ENCODE measurements at places on chromosomes 1 and 21. TPM values are rescaled to one million over a fixed set of nuclear protein-coding genes. Genes with fewer than 3 reads are reported as not detected.

GRCh38 chr1:163745204-163745603 is 423.4 kb downstream of the NUF2 start:
- no peak for DNase-seq

DNA sequence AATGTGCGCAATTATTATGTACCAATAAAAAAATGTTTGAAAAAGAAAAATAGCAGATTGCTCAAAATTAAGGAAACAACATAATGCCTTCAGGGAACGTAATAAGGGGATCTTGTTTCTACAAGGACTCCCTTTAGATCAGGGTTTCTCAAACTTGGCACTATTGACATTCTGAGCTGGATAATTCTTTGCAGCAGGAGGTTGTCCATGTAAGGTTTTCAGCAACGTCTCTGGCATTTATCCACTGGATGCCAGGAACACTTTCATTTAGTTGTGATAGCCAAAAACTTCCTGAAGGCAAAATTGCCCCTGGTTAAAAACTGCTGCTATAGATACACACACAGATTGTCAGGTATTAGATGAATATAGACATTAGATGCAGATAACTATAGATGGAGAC is 666.7 kb upstream of the ADAMTS5 start:
- DNase-seq = no peak

DNA sequence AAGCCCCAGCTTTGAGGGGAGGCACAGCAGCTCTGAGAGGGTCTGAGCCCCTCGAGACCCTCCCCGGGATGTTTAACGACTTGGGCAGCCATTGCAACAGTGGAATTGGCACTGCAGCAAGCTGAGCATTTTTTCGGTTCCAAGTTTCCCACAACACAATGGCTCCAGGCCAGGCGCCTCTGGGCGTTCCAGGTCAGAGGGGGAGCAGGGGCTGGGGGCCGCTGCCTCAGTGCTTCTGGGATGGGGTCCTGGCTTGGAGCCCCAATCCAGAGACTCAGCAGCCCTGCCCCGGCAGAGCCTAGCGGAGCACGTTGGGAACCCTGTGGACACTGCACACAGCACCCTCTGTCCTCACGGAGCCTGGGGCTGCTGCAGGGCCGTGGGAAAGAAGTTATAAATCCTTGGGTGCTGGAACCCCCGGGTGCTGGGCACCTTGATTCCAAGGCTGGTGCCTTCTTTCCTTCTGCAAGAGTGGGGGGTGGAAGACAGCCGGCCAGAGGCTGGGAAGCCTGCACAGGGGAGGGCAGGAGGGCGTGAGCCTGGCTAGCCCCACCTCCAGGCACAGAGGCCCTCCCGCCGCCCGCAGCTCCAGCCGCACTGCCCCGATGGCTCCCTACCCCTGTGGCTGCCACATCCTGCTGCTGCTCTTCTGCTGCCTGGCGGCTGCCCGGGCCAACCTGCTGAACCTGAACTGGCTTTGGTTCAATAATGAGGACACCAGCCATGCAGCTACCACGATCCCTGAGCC is 50.1 kb downstream of the COL18A1 start:
- DNase-seq = no peak

DNA sequence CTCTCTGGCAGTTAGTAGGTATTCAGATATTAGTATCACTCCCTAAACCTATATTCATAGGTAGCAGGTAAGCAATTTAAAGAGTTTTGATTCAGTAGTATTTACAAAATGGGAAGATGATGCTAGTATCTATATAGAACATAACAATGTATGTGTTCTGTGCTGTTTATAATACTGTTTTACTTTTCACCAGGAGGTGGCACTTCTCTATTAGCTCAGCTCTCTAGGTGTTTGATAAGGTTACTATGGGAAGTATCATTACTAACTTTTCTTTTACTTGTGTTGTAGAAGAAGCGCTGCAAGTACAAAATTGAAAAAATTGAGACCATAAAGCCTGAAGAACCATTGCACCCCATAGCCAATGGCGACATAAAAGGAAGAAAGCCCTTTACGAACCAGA is 49.4 kb upstream of the FASLG start:
- no peak for DNase-seq

- no peak for DNase-seq
Measured at GRCh38 chr1:52567943-52568342, 15.1 kb upstream of the TUT4 start.

DNA sequence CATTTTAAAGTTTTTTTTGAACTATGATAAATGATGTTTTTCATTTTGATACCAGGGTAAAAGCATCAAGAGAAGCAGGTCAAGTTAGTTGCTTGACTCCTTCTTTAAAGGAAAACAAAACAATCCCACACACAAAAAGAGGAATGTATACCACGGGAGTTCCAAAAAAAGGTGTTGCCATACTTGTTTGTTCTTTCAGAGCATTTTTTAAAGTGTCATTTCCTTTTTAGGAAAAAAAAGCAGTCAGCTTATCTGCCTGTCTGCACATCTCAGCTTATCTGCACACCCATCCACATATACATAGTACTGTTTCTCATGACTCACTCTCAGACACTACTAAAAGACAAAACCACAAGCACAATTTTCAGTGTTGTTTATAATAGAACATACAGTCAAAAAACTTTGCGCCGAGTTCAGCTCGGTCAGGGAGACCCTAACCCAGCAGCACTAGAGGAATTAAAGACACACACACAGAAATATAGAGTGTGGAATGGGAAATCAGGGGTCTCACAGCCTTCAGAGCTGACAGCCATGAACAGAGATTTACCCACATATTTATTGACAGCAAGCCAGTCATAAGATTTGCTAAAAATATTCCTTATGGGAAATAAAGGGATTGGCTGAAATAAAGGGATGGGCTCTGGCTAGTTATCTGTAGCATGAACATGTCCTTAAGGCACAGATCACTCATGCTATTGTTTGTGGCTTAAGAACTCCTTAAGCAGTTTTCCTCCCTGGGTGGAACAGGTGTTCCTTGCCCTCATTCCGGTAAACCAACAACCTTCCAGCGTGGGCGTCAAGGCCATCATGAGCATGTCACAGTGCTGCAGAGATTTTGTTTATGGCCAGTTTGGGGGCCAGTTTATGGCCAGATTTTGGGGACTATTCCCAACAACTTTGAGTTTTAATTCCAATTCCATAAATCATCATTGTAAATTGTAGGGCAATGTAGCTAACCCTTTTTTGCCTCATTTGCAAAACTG is 11.4 kb upstream of the MNDA start:
- no peak for DNase-seq

GRCh38 chr1:43337588-43337987 is at the start of gene MPL:
MPL (plus strand) TSS chr1:43337818; CDS start chr1:43337849, 31 bp downstream.
- DNase-seq = no peak

- no peak for DNase-seq
Measured at GRCh38 chr1:205382561-205382960, 25.8 kb upstream of the KLHDC8A start.

- DNase-seq = no peak
Measured at GRCh38 chr1:204705888-204706837, 20.6 kb upstream of the LRRN2 start.

DNA sequence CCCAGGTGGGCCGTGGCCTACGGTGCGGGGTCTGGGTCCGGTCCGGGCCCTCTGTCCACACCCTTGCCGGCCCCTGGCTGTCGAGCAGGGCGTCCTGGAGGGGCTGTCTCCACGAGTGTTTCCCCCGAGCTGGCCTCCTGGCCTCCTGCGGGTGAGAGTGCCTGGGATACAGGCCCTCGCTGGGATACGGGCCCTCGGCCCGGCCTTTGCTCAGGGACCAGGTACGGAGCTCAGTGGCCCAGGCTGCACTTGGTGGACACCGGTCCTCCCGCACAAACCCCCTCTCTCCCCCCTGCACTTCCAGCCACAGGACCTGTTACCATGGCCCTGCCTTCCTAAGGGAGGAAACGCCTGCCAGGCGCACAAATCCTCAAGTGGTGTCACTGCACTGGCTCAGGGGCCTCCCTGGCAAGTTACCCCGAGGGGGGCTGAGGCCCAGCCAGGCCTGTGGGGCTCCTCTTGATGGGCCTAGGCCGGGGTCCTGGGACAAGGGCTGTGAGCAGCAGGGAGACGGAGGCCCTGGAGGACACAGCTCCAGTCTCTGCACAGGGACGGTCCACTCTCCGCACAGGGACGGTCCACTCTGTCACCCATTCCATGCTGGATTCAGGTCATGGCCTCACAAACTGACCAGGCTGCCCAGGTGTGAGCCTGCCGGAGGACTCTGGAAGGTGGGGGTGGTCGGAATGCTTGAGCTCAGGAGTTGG is 18.2 kb upstream of the RNF223 start:
- DNase-seq = no peak

- DNase-seq = no peak
Measured at GRCh38 chr21:44925378-44925755, 4.7 kb upstream of the ITGB2 start.

- DNase-seq = peak; percentile 4
Measured at GRCh38 chr1:223717695-223718363, 5.5 kb downstream of the CAPN2 start.

DNA sequence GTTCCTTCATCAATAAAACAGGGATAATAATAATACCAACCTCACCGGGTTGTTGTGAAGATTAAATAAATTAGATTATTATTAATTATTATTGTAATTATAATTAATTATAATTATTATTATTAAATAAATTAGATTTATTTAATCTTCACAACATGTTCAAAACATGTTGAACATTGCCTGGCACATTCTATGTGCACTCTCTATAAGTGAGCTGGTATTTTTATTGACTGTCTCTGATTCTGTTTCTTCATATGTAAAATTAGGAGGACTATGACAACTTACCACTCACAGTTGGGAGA is 834 bp upstream of the C8B start:
- DNase-seq = no peak

- no peak for DNase-seq
Measured at GRCh38 chr1:168842306-168842705, 113.3 kb upstream of the DPT start.

DNA sequence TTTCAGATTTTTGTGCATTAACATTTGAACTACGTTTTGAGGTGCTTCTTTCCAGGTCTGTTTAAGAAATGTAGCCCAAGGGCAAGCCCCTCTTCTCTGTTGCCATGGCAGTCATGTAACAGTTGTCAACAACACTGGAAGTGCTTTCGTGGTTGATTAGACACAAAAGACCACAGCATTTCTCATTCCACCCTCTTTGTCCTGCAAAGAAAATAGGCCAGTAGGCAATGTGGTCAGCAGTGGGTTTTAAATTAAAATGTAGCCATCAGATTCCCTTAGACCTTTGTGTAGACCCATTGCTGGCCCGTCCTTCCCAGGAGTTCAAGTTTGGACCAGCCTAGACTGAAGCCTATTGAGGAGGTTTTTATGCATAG is 35.4 kb downstream of the VANGL1 start:
- DNase-seq = no peak

- peak; percentile 16 for DNase-seq
Measured at GRCh38 chr1:232110281-232111090, 483.9 kb downstream of the DISC1 start.

- DNase-seq = no peak
Measured at GRCh38 chr1:182875889-182876288, 36.7 kb downstream of the DHX9 start.

GRCh38 chr1:26072305-26072704 is 4.9 kb upstream of the TRIM63 start:
- DNase-seq = no peak

DNA sequence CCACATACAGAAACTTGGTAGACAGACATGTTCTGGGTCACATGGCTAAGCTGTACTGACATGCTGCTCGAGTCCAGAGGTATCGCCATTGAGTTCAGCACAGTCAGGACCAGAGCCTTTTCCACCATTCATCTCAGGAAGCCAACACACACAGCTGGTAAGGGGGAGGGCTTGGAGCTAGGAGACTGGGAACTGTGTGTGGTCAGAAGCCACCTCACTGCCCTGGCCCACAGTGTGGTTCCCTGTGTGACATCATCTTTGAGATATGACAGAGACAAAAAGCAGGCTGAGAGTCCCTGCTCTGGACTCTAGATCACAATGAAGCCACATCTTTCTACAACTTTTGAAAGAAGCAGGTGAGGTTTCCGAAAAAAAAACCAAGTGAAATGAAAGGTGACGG is 107.2 kb downstream of the SIM2 start:
- no peak for DNase-seq

DNA sequence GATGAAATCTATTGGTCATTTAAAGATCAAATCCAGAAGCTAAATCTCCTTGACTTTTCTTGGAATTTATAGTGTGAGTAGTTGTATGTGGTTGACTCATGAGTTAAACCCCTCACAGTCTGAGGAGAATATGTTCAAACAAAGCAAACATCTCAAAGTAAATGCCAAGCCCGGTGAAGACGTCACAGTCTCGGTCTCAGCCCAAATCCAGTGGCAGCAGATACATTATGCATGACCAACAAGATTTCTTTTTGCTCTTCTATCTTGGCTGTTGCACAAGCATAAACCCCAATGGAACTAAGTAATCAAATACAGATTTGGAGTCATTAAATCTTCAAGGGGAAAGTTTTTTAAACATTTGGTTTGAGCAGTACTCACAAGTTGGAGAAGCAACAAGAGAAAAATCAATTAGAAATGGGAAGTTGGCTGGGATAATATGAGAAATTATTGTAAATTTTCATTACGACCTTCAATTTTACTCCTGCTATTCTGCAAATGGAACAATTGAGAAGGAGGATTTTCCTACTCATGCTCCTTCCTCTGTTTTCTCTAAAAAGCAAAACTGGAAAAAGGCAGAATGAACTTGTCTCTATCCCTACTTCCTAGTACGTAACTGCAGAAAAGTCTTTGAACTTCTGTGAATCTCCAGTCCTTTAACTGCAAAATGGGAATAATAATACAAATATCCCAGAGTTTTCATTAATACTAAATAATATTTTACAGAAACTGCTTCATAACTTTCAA is 575.8 kb downstream of the NUF2 start:
- DNase-seq = no peak

- peak; percentile 86 for DNase-seq
Measured at GRCh38 chr1:205488074-205488723, 16.3 kb upstream of the CDK18 start.

GRCh38 chr1:234208791-234209190 is 164.5 kb upstream of the COA6 start:
- DNase-seq = no peak

DNA sequence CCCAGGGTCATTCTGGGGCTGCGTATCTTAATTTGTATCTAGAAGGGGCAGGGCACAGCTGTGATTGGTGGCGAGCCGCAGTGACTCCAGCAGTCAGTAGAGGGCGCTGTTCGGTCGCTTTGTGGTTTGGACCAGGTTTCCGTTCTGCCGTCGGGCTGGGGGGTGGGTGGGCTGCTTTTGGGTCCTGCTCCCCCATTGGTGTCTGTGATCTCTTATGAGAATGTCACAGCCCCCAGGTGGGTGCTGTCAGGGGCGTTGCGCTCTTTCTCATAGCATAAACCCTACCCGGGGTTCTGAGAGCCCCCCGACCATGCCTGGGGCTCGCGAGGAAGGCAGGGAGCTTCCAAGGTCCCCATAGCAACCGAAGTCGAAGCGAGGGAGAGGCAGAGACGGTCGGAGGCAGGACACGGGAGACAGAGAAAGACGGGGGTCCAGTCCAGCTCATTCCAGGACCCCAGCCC is 5.4 kb downstream of the TFF3 start:
- DNase-seq = peak; percentile 75

- DNase-seq = no peak
Measured at GRCh38 chr1:93411000-93411399, 36.9 kb upstream of the FNBP1L start.

- DNase-seq = no peak
Measured at GRCh38 chr1:16158993-16159831, 3.3 kb upstream of the EPHA2 start.

The SARS1 gene
- 125 TPM for polyA plus RNA-seq

The RGSL1 gene
- not detected for polyA plus RNA-seq

The C1orf21 gene
- polyA plus RNA-seq = 26.9 TPM

The UBL4B gene
- not detected for polyA plus RNA-seq

The CDA gene
- polyA plus RNA-seq = 2.1 TPM

The HTR1D gene
- 0.19 TPM for polyA plus RNA-seq

The NLRP3 gene
- not detected for polyA plus RNA-seq

The SYNJ1 gene
- polyA plus RNA-seq = 7.8 TPM

The USP24 gene
- 10.8 TPM for polyA plus RNA-seq

The SH2D1B gene
- not detected for polyA plus RNA-seq

The USH2A gene
- not detected for polyA plus RNA-seq

The KISS1 gene
- polyA plus RNA-seq = 2.0 TPM
